ENCODE measurements at places on chromosomes 4 and X. TPM values are rescaled to one million over a fixed set of nuclear protein-coding genes. Genes with fewer than 3 reads are reported as not detected.
A peak's percentile ranks its signal among the peaks of the same experiment; 100 is the strongest.

The ZRSR2 gene
- 5.7 TPM for total RNA-seq

DNA sequence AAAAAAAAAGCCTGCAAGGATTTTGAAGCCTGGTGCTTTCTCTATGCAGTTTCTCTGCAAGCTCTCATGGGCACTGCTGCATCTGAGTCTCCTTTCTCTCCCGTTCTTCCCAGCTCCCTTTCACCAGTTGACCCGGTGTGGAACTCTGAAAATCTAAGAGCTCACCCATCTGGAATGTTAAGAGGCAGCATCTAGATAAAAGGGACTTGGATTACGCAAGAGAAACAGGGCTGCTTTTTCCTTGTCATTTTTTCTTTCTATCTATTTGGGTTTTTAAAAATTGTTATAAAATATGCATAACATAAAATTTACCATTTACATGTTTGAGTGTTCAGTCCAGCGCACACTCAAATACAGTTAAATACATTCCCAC, 95.2 kb upstream of the RPS6KA3 start:
- no peak for DNase-seq

GRCh38 chr4:58602731-58603359, 1492.7 kb upstream of the IGFBP7 start:
- DNase-seq, result no peak

DNA sequence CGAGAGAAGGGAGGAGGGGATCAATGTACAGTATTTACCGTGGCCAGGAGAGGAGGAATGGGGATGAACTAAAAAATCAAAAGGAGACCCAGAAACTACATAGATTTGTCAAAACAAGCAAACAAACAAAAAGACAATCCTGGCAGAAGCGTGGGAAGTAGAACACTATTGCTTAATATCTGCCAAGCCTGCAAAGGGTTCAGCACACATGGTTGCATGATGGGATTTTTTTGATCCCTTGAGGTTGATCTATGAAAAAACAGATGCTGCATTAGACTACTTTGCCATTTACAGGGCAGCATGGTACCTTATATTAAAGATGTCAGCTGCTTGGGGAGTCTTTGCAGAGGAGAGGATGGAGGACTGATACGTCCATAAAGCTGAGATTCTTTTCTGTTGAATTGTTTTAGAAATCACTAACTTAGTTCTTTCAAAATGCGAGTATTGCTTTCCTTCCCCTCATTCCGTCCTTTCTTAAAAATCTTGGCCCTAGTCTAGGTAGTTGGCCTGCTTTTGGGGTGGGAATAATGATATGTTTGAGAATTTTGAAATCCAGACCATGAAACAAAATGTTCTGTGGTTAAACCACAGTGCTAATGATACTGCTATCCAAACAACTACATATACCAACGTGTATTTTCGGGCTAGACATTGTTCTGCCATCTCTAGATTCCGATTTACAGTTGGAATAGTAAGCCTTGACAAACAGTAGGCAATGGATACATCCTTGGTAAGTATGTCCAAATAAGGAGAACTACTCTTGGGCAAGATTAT, 39.6 kb upstream of the TMEM150C start:
- no peak for DNase-seq

The DCAF4L1 gene
- 0.12 TPM for total RNA-seq

DNA sequence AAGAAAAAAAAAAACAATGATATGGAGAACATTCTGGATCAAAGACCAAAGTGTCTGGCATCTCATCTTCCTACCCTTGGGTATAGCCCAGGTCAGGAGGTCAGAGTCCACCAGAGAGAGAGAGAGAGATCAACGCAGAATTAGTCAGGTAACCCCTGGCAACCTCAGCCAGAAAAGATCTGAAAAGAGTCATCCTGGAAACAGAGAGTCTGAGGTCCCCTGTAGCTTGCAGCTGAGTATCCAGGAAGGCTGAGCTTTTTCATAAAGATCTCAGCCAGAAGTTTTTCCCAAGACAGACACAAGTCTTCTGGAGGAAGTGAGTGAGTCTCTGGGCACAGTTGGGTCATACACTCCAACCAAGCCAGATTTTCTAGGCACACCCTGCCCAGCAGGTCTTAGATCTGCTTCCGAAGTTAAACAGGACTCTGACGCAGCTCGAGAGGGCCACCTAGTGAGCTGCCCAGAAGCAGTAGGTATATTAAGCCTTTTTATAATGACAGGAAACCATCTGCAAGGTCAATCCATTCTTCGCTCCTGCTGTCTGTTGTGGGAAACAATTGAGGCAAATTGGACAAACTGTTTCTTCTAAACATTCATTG, 35.7 kb downstream of the ACE2 start:
- DNase-seq, result peak; percentile 41

- DNase-seq, result no peak
Observed at GRCh38 chrX:75158054-75158453, 2.0 kb upstream of the ABCB7 start.

GRCh38 chrX:141341341-141341740, 99.0 kb upstream of the SPANXC start:
- no peak for DNase-seq

DNA sequence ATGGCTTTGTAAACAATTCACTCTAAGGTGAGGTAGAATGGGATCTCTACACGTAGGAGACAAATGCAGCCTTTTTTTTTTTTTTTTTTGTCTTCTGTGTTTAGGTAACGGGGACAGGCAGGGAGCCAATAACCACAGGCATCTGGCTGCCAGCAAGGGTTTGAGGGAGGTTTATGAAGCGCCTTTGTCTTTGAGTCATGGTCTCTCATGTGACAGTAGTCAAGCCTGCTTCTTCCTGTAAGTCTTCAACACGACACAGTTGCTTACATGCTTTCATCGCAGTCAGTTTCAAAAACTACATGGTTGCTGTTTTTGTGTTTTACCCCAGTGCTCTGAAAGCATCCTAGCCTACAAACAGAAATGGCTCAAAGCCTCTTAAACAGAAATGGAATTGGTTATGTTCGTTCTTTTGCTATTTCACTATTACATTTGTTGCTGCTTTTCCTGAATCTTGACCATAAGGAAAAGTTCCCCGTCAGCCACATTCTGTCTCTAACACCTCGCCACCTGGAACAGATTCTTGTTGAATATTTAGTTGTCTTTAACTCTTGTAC, 127.8 kb upstream of the METTL14 start:
- no peak for DNase-seq
